ENCODE measurements at places on chromosomes 16 and 17.

DNA sequence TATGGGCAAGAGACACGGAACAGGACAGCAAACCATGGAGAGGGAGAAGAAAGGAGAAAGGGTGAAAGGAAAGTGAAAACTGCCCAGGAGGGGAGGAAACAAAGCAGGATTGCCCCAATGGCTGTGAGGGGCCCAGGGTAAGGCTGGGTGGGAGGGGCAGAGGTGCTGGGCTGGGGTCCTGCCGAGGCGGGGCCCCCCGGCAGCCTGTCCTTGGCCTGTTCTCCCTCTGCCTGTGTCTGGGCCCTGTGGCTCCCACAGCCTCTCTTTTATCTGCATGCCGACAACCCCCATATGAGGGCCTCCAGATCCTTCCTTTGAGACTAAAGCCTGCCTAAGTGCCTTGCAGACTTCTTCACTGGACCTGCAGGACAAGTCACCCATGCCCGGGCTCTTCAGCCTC lies 15.5 kb downstream of the ZNHIT3 start:
- no peaks in the 10 kb centered on the region for H3K4me1 ChIP-seq
- DNase-seq, result no peak
- H3K27me3 ChIP-seq, result no peaks in the 10 kb centered on the region
- no peak overlapping the region for H3K4me3 ChIP-seq

GRCh38 chr16:82936941-82937551 lies 310.3 kb downstream of the CDH13 start:
- no peaks in the 10 kb centered on the region for H3K4me1 ChIP-seq
- H3K4me3 ChIP-seq, result no peak overlapping the region
- H3K36me3 ChIP-seq, result no peaks in the 10 kb centered on the region
- H3K27me3 ChIP-seq, result no peaks in the 10 kb centered on the region
- H3K27ac ChIP-seq, result no peak overlapping the region

GRCh38 chr17:76957678-76958464 lies 89.7 kb downstream of the MGAT5B start:
- H3K4me3 ChIP-seq, result no peak overlapping the region
- DNase-seq, result no peak
- no peaks in the 10 kb centered on the region for H3K36me3 ChIP-seq
- no peak overlapping the region for H3K27ac ChIP-seq

GRCh38 chr17:38416840-38417209 lies 11.4 kb upstream of the ARHGAP23 start:
- no peak for DNase-seq
- no peak overlapping the region for H3K4me3 ChIP-seq
- H3K4me1 ChIP-seq, result no peaks in the 10 kb centered on the region
- H3K27ac ChIP-seq, result no peak overlapping the region
- no peaks in the 10 kb centered on the region for H3K36me3 ChIP-seq
- peaks cover 68% of the 10 kb centered on the region for H3K27me3 ChIP-seq

DNA sequence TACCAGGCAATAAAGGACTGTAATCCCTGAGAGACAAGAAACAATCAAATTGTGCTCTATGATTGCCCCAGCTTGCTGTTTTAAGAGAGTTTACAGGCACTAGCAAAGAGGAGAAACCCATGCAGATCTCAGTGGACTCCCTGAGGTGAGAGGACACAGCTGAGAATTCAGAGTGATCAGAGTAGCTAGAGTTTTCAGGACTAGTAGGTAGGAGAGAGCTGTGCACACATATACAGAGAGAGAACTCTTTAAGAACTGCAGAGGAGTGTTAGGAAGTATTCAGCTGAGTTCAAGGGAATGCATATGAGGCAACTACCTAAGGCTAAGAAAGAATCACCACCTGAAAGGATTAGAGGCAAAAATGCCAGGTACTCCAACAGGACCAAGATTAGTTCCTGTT lies 904.8 kb downstream of the CDH8 start:
- no peak for DNase-seq
- H3K27ac ChIP-seq, result no peak overlapping the region
- H3K4me1 ChIP-seq, result no peaks in the 10 kb centered on the region
- no peak overlapping the region for H3K4me3 ChIP-seq
- H3K27me3 ChIP-seq, result no peaks in the 10 kb centered on the region
- H3K36me3 ChIP-seq, result no peaks in the 10 kb centered on the region

GRCh38 chr16:57988929-57989328 lies 11.5 kb downstream of the ZNF319 start:
- H3K27ac ChIP-seq, result no peak overlapping the region
- peaks cover 2% of the 10 kb centered on the region for H3K36me3 ChIP-seq
- no peak overlapping the region for H3K4me3 ChIP-seq
- H3K4me1 ChIP-seq, result peaks cover 28% of the 10 kb centered on the region
- DNase-seq, result no peak

- no peaks in the 10 kb centered on the region for H3K4me1 ChIP-seq
- H3K27me3 ChIP-seq, result peaks cover 6% of the 10 kb centered on the region
- no peak overlapping the region for H3K4me3 ChIP-seq
- DNase-seq, result no peak
Measured at GRCh38 chr17:10276436-10276835, 78.0 kb upstream of the GAS7 start.

DNA sequence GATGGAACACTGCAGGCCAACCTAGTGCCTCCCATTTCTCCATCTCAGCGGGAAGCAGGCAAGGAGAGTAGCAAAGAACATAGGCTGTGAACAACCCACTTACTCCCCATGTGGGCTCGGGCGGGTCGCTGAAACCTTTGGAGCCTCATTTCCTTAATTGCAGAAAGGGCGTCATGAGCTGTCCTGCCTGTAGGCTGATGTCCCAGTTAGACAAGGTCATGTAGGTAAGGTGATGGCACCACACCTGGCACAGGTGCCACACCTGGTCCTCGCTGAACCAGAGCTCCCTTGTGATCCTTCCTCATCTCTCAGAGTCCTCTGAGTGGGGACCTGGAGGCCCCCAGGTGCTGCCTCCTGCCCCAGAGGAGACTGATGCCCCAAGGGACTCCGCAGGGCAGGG lies 22.9 kb downstream of the ABCC3 start:
- no peak overlapping the region for H3K4me3 ChIP-seq
- no peak for DNase-seq
- H3K27me3 ChIP-seq, result no peaks in the 10 kb centered on the region
- no peaks in the 10 kb centered on the region for H3K36me3 ChIP-seq
- H3K4me1 ChIP-seq, result no peaks in the 10 kb centered on the region

- no peak for DNase-seq
- H3K27me3 ChIP-seq, result no peaks in the 10 kb centered on the region
- no peak overlapping the region for H3K27ac ChIP-seq
- H3K4me1 ChIP-seq, result peaks cover 16% of the 10 kb centered on the region
- peaks cover 3% of the 10 kb centered on the region for H3K36me3 ChIP-seq
Measured at GRCh38 chr16:87966685-87967185, 15.5 kb downstream of the BANP start.

- H3K36me3 ChIP-seq, result no peaks in the 10 kb centered on the region
Measured at GRCh38 chr16:84813141-84813934, 6.4 kb upstream of the CRISPLD2 start.

DNA sequence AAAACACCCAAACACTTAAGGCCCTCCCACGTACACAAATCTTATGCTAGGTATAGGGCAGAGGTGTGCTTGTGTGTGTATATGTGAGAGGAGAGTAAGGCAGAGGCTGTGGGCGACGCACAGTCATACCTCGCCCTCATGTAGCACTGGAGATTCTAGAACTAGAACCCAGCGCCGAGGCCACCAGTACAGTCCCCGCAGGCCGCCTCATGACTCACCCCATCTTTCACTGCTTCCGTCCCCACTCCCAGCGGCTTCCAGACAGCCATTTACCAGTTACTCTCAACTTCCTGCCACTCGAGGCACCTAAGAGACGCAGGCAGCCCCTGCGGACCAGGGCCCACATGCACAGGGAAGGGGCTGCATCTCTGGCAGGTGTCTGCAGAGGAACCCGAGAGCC lies 23.2 kb upstream of the CYTH1 start:
- H3K36me3 ChIP-seq, result peaks cover 14% of the 10 kb centered on the region
- DNase-seq, result peak; percentile 37
- H3K4me3 ChIP-seq, result no peak overlapping the region
- H3K27me3 ChIP-seq, result no peaks in the 10 kb centered on the region

DNA sequence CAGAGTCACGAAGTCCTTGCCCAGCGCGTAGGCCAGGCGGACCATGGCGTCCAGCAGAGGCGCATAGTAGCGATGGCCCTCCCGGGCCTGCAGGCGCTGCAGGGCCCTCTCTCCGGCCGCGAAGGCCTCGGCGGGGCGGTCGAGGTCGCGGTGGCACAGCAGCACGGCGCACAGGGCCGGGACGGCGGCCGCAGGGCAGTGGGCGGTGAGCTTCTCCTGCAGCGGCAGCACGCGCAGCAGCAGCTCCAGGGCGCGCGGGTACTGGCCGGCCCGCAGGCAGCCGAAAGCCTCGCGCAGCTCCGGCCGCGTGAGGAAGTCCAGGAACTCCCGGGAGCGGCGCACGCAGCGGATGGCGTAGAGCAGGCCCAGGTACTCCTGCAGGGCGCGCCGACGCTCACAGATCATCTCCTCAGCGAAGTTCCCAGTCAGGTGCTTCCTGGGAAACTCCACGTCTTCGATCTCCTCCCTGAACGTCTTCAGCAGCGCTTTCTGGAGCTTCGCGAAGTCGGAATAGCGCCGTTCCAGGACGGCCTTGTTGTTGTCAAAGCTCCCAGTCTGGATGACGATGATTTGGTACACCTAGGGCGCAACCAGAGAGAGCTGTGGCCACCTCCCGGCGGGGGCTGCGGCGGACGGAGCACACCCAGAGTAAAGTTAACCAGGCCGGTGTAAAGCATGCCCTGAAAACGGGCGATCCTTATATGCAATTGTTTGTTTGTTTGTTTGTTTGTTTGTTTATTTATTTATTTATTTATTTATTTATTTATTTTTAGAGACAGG lies 7.4 kb downstream of the SNX20 start:
- peaks cover 92% of the 10 kb centered on the region for H3K36me3 ChIP-seq
- H3K4me1 ChIP-seq, result peaks cover 9% of the 10 kb centered on the region
- no peak overlapping the region for H3K4me3 ChIP-seq
- H3K27ac ChIP-seq, result no peak overlapping the region
- DNase-seq, result no peak

DNA sequence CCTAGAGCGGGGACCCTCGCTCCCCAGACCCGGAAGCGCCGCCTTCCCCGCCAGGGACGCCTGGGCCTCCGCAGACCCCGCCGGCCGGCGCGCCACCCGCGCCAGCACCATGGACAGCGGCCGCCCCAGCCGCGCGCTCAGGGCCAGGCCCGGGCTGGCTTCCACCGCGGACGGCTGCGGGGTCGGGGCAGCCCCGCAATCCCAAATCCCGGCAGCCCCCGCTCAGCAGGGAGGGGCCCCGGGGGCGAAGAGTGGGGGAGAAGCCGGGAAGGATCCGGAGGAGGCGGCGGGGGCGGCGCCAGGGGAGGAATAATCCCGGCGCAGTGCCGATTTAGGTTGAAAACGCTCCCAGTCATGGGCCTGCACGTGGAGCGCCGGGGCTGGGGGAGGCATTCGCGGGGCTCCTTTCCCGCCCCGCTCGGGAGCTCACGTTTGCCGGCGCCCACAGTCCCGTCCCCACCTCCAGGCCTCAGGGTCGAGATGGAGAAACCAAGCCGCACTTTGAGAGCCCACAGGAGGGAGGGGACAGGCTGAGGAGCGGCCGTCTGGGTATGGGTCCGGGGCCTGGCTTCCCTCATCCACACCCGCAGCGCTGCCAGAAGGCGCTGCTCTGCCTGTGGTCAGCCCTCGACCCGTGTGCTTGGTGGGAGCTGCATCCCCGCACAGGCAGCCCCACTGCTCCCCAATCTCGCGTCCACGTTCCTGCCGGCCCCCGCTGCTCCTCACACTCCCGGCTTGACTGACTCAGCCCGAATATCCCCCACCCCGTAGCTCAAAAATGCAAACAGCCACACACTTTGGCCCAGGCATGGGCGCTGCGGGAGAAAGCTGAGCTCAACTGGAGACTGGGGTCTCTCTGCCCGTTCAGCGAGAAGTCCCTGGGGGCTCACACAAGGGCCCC lies 4.7 kb downstream of the FBXL16 start:
- peaks cover 54% of the 10 kb centered on the region for H3K4me1 ChIP-seq
- no peak for DNase-seq
- H3K27me3 ChIP-seq, result no peaks in the 10 kb centered on the region
- no peak overlapping the region for H3K27ac ChIP-seq
- H3K36me3 ChIP-seq, result no peaks in the 10 kb centered on the region
- H3K4me3 ChIP-seq, result no peak overlapping the region

- H3K27ac ChIP-seq, result peak overlapping the region; percentile 94
- no peaks in the 10 kb centered on the region for H3K36me3 ChIP-seq
- no peak overlapping the region for H3K4me3 ChIP-seq
- no peaks in the 10 kb centered on the region for H3K27me3 ChIP-seq
- DNase-seq, result no peak
- H3K4me1 ChIP-seq, result peaks cover 7% of the 10 kb centered on the region
Measured at GRCh38 chr16:50695017-50696000, 1.9 kb downstream of the NOD2 start.

DNA sequence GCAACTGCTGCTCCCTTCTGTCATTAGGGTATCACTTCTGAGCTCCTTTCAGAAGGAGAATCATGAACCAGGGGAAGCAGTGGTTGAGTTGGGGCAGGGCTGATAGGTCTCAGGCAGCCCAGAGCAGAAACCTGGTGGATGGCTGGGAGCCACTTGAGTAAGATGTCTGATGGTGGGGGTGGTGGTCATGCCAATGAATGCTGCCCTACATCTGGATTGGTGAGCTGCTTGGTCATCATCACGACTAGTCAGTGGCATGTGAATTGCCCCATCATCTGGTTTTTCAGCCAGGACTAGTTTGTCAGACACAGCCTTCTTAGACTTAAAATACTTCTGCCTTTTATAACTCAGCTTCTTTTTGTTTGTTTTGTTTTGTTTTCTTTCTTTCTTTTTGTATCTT lies 2.6 kb downstream of the GID4 start:
- no peak overlapping the region for H3K27ac ChIP-seq
- H3K36me3 ChIP-seq, result no peaks in the 10 kb centered on the region
- no peaks in the 10 kb centered on the region for H3K27me3 ChIP-seq
- H3K4me1 ChIP-seq, result peaks cover 13% of the 10 kb centered on the region

DNA sequence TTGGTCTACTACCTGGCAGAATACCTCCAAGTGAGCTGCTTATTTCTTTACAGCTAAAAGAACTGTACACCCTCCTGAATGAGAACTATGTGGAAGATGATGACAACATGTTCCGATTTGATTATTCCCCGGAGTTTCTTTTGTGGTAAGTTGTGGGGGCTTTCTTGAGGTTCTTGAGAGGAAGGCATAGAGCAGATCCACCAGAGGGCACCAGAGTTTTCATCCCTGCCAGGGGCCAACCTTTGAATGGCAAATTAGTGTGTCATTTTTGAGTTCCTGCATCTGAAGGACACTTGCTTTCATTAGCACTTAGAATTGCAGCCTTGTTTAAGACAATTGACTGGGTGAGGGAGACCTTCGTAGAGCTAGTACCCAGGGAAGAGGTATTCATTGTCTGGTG lies 35.0 kb downstream of the NMT1 start:
- H3K27ac ChIP-seq, result no peak overlapping the region
- no peaks in the 10 kb centered on the region for H3K27me3 ChIP-seq
- H3K4me3 ChIP-seq, result no peak overlapping the region
- H3K4me1 ChIP-seq, result no peaks in the 10 kb centered on the region

GRCh38 chr17:10001306-10001873 lies 96.3 kb upstream of the RCVRN start:
- H3K36me3 ChIP-seq, result no peaks in the 10 kb centered on the region
- no peaks in the 10 kb centered on the region for H3K4me1 ChIP-seq
- no peak overlapping the region for H3K27ac ChIP-seq
- H3K4me3 ChIP-seq, result no peak overlapping the region
- DNase-seq, result no peak

- no peak overlapping the region for H3K27ac ChIP-seq
- H3K4me3 ChIP-seq, result no peak overlapping the region
- no peaks in the 10 kb centered on the region for H3K4me1 ChIP-seq
- peaks cover 85% of the 10 kb centered on the region for H3K27me3 ChIP-seq
- H3K36me3 ChIP-seq, result no peaks in the 10 kb centered on the region
Measured at GRCh38 chr17:50276588-50277356, 2.5 kb downstream of the TMEM92 start.

GRCh38 chr17:63095879-63096278 lies 129.8 kb downstream of the TANC2 start:
- no peak for DNase-seq
- H3K4me1 ChIP-seq, result no peaks in the 10 kb centered on the region
- H3K27me3 ChIP-seq, result no peaks in the 10 kb centered on the region

Data from T-cell (primary cell).